CD4-positive, alpha-beta T cell treated with Interleukin-6 at 100 ng/mL for 8 hours (primary cell): ENCODE measurements at places on chromosomes 3 and 15.

- DNase-seq: no peak
Measured at GRCh38 chr3:147423798-147424580, 14.8 kb downstream of the ZIC1 start.

- no peak for DNase-seq
Measured at GRCh38 chr3:8841472-8841871, 72.1 kb upstream of the OXTR start.

DNA sequence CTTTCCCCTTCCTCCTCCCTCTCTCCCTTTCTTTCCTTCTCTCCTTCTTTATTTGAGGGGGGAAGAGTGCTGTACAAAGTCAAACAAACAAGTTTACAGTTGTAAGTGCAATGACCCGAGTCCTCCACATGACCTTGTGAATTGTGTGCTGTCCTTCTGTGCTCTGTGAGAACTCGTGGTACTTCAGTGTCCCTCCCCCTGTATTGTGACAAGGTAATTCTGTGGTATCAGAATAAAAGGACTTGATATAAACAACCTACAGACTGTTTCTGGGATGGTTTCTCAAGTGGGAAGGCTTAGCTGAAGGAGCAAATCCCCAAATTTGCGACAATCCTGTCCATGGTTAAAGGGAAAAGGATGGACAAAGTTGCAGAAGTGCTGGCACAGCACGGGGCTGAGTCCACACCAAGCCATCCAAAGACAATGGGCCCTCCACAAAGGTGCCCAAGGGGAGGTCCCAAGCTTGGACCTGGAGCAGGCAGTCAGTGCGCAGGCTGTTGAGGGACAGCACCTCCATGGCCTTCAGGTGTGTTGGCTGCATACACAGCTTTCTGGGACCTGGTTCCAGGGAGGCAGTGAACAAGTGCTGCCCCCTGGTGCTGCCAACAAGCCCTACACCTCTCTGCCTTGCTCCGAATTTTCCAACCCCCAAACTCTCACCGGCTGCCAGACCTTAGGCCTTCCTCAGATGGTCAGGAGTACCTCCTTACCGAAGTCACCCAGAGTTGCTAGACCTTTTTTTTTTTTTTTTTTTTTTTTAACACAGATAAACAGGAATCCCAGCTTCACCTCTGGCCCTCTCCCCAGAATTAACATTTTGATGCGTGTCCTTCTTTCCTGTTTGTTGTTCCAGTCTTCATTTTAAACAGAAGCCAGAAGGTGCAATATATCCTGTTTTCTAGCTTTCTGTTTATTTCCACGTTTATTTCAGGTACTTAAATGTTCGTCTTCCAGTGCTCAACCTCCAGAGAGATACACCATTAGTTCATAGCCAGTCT, 2.6 kb upstream of the APEH start:
- DNase-seq: peak; percentile 69

DNA sequence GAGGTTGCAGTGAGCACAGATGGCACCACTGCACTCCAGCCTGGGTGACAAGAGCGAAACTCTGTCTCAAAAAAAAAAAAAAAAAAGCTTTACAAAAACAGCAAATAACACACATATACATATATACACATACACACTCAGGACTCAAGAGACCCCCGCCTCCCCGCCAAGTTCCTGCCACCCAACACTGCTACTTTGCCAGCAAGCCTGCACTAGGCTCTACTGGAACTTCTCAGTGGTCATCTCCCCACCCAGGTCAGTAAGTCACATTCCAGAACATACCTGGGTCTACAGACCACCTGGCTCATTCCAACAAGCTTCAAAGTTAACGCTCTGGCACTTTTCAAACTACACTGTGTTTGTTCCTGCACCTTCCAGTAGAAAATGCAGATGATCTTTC, 62.3 kb downstream of the SENP2 start:
- no peak for DNase-seq

GRCh38 chr3:77773084-77773483, 733.2 kb downstream of the ROBO2 start:
- DNase-seq: no peak

DNA sequence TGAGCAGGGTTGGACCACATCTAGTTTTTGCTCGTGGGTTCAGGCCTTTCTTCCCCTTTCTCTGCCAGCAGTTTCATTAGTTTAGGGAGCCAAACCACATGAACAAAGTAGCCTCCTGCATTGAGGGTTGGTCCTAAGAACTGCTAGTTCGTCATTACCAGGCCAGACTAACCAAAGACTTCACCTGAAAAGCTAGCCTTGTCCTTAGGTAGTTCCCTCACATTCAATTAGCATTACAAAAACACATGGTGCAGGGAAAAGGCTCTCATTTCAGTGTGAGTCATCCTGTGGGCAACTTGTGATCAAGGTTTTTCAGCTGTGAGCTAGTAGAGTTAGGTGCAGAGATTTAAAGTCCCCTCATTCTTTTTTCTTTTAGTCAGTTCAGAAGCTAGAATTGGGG, 279.3 kb upstream of the CTNNB1 start:
- DNase-seq: no peak

DNA sequence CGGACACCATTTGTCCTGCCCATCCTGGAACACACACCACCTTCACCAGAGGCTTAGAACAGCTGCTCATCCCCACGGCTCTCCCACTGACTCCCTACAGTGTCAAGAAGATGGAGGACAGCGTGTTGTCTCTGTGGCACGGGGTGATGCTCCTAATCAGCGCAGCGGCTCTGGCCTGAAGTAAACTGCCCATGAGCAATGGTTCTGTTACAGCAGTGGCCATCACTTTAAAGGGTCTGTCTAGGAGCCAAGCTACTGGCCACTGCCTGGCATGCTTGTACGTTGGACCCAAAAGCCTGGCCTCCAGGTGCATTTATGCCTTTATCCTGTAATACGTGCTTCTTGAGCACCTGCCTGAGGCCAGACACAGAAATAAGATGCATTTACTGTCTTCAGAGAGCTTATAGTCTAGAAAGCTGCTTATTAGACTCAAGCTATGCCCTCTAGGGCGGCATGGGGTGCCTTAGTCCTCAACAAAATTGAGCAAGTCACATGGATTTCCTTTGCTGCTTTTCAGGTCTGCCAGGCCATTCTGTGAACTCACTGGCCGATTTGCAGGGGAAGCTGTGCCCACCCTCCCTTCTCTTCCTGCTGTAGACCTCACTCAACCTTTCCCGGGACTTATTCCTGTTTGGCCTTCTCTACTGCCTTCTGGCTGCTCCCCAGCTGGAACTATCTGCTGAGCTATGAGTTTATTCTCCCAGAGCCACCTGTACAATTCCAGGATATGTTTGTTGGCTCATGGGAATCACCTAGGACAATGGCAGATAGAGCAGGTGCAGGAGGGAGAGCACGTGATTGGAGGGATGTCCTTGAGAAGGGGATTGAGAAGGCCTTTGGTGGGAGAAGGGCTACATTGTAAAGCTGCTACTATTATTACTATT, 51.9 kb downstream of the STARD5 start:
- DNase-seq: no peak

DNA sequence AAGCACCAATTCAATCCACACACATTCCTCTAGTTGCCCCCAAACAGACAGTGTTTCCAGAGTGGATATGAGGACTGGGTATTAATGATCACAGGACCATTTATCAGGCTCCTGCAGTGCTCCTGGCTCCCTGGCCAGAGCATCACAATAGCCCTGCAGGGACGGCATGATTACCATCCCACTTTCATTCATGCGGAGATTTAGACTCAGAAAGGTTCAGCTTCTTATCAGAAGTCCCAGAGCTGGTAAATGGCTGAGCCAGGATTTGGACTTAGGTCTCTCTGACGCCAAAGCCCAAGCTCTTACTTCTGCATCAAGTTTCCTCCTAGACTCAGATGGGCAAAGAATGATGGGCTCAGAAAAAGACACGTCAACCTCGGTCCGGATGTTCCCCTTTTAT, 2.9 kb upstream of the EPHB3 start:
- no peak for DNase-seq

DNA sequence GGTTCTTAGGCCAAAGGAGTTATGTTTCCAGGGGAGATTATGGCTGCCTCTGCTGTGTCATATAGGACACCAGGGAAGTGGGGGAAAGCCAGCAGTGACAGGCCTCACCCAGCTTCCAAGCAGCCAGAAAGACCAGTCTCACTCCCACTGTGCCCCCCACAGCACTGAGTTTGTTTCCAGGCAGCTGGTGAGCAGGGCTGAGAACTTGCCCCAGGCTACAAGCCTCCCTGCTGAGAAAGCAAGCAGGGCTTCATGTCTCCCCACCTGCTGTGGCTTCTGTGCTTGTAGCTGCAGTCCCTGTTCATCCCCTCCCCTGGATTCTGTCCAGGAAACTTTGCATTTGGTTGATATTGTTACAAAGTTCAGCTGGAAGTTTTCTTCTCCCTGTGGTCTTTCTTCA, 376.3 kb downstream of the PDCD6IP start:
- no peak for DNase-seq

DNA sequence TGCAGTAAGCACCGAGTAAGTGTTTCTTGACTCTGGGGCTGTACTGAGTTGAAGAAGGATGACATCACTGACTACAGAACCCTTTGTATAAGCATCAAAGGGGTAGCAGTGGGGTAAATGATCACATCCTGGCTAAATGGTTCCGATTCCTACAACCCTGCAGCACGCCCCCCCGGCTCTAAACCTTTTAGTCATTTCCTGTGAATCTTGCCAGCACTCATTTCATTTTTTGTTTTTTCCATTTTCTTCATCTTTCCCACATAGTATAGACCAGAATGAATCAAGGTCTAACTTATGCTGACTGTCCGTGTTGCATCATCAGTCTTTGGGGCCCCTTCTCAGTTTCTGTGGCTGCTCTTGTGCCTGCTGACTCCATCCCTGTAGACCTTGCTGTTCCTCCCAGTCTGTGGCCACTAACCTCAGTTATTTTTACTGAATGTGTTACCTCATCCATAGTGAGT, 383.1 kb upstream of the TPRG1 start:
- DNase-seq: peak; percentile 39

GRCh38 chr3:71876135-71877105, 91.5 kb upstream of the PROK2 start:
- DNase-seq: no peak

- DNase-seq: no peak
Measured at GRCh38 chr3:18771931-18772330, 346.8 kb upstream of the SATB1 start.

- DNase-seq: peak; percentile 55
Measured at GRCh38 chr15:76286271-76286879, 24.9 kb downstream of the ETFA start.

- DNase-seq: no peak
Measured at GRCh38 chr3:106862067-106862466, 515.2 kb upstream of the CCDC54 start.
